ENCODE measurements at places on chromosomes 1 and 21. TPM values are rescaled to one million over a fixed set of nuclear protein-coding genes. Genes with fewer than 3 reads are reported as not detected.

Gene TNFRSF1B
- total RNA-seq: 15.5 TPM

- no peak for DNase-seq
Observed at GRCh38 chr1:188986745-188987417, 1490.8 kb downstream of the BRINP3 start.

- DNase-seq: no peak
Observed at GRCh38 chr1:184283999-184284398, 102.8 kb upstream of the C1orf21 start.

DNA sequence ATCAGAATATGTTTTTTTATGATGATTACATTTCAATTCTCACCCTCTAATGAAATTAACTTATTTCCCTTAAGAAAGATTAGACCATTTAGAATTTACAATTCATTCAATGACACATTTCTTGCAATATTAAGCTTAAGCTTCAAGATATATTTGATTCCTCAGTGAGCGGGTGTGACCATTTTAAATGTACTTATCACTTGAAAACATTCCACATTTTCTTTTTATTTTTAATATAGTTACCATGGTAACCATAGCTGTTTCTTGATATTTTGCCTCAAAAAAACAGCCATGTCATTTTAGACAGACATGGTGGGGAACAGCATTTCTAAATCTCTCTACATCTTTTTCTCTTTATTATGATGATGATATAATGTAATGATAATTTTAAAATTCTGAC lies 1029.0 kb upstream of the B3GALT2 start:
- DNase-seq: no peak

Gene KNCN
- not detected for total RNA-seq

Gene GNG4
- 0.24 TPM for total RNA-seq

Gene INSRR
- total RNA-seq: 0.24 TPM
